Smooth muscle cell of the umbilical artery (primary cell): ENCODE measurements at places on chromosomes 3 and 15. TPM values are rescaled to one million over a fixed set of nuclear protein-coding genes. Genes with fewer than 3 reads are reported as not detected.

The GRIP2 gene
- total RNA-seq = under 0.01 and 0.09 TPM in 2 replicates

The IGDCC3 gene
- not detected in 2 replicates for total RNA-seq

The ROPN1 gene
- not detected in 2 replicates for total RNA-seq

The TRAIP gene
- total RNA-seq = 1.5 and 2.4 TPM in 2 replicates

The ZNF860 gene
- total RNA-seq = 0.28 and 0.59 TPM in 2 replicates

The AMOTL2 gene
- 96.2 and 160 TPM in 2 replicates for total RNA-seq

The IL12A gene
- total RNA-seq = 0.89 and 1.3 TPM in 2 replicates

The TTC21A gene
- total RNA-seq = 3.0 and 3.5 TPM in 2 replicates

The GABRA5 gene
- total RNA-seq = 3.9 and 5.7 TPM in 2 replicates

The MEIS2 gene
- total RNA-seq = 56.7 and 63.4 TPM in 2 replicates
